ENCODE measurements at places on chromosomes 7 and 10.

GRCh38 chr10:89659143-89660131, 14.4 kb upstream of the PANK1 start:
- DNase-seq = peak; percentile 93

DNA sequence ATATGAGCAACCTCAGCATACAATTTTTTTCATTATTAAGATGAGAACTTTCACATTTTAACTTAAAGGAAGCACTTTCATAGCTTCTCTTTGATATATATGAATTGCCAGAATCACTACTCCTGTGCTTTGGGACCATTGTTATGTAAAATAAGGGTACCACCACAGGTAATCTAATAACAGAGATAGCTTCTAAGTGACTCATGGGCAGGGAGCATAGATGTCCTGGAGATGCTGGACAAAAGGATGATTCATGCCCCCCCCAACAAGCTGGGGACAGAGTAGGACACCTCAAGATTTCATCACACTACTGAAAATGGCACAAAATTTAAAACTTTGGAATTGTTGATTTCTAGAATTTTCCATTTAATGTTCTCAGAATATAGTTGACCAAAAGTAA, 641.1 kb downstream of the PCDH15 start:
- no peak for DNase-seq

- DNase-seq = peak; percentile 42
Measured at GRCh38 chr7:130490311-130490791, 1.5 kb upstream of the MEST start.

DNA sequence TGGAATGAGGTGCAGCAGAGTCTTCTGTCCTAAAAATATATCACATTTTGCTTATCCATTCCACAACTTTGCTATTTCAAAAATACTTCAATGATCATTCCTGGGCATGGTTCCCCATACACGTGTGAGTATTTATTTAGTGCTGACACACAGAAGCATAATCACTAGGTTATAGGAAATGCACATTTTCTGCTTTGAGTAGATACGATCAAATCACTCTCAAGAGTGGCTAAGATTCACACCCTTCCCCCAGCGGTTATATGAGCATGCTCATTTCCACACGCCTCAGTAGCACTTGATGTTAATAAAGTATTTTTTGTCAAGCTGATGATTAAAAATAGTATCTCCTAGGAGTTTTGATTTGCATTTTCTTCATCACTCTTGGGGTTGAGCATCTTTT, 93.5 kb upstream of the LRRC4 start:
- DNase-seq = no peak

DNA sequence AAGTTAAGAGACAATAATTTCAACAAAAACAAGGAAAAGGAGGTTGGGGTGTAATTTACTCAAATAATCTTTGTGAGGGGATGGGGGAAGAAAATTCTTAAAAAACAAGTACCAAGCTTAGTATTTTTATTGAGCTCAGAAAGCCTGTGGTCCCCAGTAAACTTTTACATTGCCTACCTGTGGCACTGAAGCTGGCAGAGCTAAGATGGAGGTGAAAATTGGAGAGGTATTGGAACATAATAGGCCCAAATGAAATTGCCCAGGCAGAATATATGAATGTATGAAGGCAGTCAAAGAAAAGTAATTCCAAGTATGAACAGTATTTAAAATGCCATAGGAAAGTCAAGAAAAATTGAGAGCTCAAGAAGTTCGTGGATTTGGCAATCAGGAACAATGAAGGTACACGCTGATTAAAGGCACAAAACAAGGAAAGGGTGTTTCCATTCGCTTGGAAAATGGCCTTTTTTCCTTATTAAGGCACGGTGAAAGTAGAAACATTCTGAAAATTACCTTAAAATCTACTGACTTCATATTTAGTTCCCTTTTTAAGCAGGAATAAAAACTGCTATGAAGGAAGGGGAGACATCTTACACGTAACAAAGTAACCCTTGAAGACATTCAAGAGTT, 3.4 kb upstream of the KMT2E start:
- DNase-seq = no peak

GRCh38 chr7:79461660-79462059, 8.2 kb upstream of the MAGI2 start:
- DNase-seq = peak; percentile 69
